Fibroblast of skin of back (primary cell): ENCODE measurements at places on chromosomes 3 and 15.
A peak's percentile ranks its signal among the peaks of the same experiment; 100 is the strongest.

DNA sequence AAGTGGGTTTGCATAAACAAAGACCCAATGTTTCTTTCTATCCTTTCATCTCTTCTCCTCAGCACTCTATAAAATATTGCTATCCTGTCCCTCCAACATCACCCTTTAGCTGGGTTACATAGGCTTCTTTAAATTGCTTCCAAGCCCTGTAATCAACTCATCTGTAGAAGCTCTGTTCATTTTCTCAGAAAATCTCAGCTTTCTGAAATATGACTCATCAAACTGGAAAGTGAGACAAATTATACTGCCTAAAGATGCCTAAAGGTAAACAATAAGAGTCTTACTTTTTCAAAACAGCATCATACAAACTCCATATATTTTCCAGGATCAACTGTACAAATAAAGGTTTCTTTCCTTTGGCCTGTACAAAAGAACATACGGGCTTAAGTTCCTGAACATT is 33.8 kb downstream of the EFL1 start:
- DNase-seq: peak; percentile 9

GRCh38 chr3:60633644-60634043 is 617.6 kb downstream of the FHIT start:
- DNase-seq: peak; percentile 6

- no peak for DNase-seq
Observed at GRCh38 chr3:179302111-179302510, 20.7 kb upstream of the ZNF639 start.

GRCh38 chr3:9308298-9308990 is 54.4 kb upstream of the THUMPD3 start:
- DNase-seq: peak; percentile 35

- DNase-seq: no peak
Observed at GRCh38 chr3:11609481-11609880, 34.2 kb downstream of the VGLL4 start.

DNA sequence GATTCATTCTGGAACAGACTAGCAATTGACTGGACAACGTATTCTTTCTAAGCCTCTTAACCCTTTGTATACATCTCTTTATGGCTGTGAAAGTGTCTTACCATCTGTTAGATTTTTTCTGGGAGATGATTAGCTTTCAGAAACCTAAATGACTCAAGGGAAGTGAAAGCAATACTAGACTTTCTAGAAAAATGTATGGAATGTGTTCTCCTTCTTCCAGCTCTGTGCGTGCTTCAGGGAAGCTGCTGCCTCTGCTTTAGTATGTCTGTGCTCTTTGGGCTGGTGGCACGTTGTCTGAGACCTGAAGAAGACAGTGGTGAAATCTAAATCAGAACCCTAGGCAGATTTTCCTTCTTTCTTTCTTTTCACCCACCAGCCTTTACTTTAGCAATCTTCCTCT is 89.5 kb downstream of the ITPR1 start:
- DNase-seq: peak; percentile 48

- no peak for DNase-seq
Observed at GRCh38 chr3:50890688-50891344, 216.1 kb downstream of the DOCK3 start.

DNA sequence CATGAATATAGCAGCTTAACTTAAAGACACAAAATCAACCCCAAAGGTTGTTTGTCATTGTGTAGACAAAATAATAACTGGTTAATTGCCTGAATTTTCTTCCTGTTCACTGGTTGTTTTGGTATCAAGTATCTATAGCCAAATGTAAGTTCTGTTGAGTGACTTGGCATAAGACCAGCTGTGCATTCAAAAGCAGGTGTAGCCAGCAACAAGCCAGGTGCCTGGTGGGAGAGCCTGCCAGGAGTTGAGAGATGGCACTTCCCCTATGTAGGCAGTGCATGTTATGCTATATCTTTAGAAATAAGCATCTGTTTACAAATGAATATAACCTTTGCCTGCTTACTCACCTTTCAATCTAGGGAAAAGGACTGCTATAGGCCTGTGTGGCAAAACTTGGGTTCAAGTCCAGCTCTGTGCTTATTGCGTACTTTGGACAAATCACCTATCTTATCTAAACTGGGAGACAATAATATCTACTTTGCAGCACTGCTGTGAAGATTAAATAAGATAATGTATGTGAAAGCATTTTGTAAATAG is 84.9 kb upstream of the TBL1XR1 start:
- no peak for DNase-seq

DNA sequence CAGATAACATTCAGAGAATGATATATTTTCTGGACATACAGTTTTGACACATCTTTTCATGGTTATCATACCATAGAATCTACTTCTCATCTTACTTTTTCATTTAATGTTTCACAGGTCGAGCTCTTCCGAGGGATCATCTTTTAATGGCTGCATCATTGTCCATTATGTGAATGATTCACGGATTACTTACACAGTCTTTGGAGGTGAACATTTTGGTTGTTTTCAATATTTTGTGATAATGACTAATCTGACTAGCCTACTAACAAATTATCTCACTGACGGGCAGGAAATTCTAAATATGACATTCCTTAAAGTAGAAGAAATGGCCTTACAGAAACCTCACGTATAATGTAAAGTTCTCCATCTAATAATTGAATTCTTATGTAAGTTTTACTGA is 209.1 kb upstream of the STRIT1 start:
- DNase-seq: no peak

DNA sequence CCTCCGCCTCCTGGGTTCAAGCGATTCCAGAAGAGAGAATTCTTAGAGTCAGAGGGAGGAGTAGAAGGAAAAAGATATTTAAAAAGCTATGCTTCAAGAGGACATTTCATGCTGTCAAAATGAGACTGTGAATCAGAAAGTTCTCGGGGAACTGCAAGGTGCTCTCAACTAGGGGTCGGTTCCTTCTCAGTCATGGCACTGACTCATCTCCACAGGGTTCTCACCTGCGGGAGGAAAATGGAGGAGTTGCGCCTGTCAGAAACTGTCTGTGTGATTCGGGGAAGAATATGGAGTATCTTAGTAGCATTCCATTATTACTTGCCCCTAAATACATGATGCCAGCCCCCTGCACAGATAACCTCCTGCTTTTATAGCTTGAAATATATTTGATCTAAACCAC is 47.4 kb downstream of the APH1B start:
- no peak for DNase-seq

DNA sequence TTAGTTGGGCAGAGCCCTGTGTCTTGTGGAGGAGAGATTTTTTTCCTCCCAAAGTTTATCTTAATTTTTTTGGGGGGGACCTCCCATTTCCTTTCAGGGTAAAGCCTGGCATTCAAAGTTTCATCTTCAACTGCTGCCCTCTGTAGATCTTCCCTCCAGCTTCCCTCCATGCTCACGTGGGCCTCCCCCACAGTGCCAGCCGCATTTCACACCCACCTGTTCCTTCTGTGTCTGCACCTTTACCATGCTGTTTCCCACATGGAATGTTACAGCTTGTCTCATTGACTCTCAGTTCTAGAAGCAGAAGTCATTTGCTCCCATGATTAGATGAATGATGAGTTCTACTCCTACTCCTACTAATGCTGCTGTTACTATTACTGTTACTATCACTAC is 6.5 kb downstream of the CELF6 start:
- no peak for DNase-seq

- peak; percentile 100 for DNase-seq
Observed at GRCh38 chr15:69760890-69761568, 308.4 kb downstream of the RPLP1 start.

DNA sequence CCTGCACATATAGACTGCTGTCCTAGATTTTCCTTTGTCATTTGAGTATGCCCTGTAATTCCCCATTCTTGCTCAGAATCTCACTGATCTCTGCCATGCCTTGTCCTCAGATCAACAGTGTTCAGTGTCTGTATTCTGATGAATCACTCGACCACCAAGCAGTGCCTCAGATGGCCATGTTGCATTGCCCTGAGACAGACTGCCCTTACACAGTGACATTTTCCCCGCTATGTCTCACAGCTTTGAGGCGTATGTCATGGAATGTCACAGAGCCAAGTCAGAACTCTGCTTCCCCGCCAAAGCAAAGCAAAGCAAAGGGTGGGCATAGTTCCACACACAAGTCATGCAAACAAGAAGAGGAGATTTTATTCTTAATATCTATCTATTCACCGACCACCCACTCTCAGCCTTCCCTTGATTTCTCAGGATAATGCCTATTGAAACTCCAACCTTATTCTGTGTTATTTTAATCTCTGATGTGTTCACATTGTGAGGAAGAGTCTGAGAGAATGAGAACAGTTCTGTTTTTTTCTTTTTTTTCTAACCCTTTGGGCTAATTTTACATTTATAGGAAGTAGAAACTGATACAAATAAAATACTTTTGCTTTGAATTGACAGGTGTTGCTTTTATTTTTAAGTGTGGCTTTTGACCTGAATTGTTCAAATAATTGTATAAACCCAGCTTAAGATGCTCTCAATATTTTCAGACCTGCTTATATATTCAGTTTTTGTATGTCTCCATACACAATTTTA is 16.9 kb upstream of the PSMD6 start:
- DNase-seq: peak; percentile 85

- DNase-seq: no peak
Observed at GRCh38 chr3:116912116-116912515, 202.5 kb downstream of the TUSC7 start.

- DNase-seq: peak; percentile 35
Observed at GRCh38 chr15:76169018-76169417, 109.2 kb downstream of the TMEM266 start.

DNA sequence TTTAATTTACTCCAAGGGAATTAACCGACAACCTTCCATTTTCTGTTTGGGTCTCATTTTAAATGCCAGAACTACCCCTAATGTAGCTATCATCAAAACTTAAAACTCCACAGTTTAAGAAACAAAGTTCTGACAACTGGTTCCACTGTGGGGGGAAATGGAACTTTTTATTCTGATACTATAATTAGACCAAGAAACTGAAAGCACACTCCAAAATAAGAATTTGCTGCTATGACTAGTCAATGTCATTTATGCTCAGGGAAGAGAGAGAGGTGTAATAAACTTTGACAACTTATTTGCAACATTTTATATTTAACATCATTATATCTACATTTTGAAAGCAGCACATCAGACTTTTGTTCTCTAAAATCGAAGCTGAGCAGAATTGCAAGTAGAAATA is 169.2 kb downstream of the ANXA2 start:
- no peak for DNase-seq

- no peak for DNase-seq
Observed at GRCh38 chr3:128180436-128180835, 27.2 kb downstream of the EEFSEC start.

DNA sequence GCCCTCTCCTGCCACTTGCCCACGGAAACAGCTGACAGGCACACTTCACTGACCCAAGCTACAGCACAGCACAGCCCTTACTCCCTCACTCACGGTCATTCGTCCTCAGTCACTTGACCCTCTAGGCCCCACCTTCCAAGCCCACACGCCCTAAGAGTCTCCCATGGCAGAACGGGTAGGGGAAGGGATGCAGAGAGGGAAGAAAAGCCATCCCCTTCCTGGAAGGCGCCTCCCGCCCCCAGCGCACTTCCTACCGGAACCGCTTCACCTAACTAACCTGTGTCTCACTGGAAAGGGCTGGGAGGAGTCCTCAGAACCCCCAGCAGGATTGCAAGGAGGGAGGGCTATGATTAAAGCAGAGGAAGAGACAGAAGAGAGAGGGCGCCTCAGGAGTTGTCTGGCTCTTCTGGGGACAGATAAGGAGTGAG is 22.9 kb downstream of the EPHB3 start:
- no peak for DNase-seq

DNA sequence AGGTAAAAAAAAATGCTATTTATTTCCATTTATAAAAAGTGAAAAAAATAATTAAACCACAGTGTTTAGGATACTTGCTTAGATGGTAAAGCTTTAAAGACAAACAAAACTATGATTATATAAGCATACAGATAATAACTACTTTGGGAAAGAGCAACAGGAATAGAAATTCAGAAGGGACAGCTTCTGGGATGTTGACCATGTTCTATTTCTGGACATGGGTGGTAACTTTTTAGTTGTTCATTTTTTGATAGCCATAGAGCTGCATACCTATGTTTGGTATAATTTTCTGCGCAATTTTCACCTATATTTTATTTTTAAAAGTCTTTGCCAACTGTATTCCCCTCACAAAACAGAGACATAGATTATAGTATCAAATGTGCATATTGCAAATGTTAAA is 572.0 kb upstream of the NR2F2 start:
- no peak for DNase-seq

- no peak for DNase-seq
Observed at GRCh38 chr3:37887062-37887461, 25.4 kb downstream of the CTDSPL start.

GRCh38 chr15:70465812-70466211 is 297.5 kb downstream of the UACA start:
- DNase-seq: no peak

- DNase-seq: peak; percentile 47
Observed at GRCh38 chr3:123859177-123859576, 25.0 kb downstream of the MYLK start.

DNA sequence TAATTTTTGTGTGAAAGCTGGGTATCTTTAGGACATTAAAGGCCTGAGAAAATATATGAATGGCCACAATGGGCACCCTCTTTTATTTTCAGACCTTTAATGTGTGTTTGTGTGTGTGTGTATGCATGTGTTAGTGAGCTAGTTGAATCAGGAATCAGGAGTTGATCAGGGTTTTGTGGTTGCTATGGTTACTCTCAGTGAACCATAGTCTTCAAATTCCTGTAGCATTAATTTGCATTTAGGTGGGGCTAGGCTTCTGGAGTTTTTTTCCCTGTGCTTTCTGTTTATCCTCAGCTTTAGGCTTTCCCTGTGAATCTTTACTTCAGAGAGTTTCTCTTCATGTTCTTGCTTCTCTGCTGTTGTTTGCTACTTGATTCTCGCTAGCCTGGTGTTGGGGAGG is 122.0 kb upstream of the ONECUT1 start:
- no peak for DNase-seq

GRCh38 chr3:106263011-106263410 is 394.2 kb upstream of the CBLB start:
- no peak for DNase-seq

- no peak for DNase-seq
Observed at GRCh38 chr15:94231723-94232468, 535 bp downstream of the MCTP2 start.

- peak; percentile 57 for DNase-seq
Observed at GRCh38 chr3:100081986-100082692, 32.2 kb downstream of the FILIP1L start.

DNA sequence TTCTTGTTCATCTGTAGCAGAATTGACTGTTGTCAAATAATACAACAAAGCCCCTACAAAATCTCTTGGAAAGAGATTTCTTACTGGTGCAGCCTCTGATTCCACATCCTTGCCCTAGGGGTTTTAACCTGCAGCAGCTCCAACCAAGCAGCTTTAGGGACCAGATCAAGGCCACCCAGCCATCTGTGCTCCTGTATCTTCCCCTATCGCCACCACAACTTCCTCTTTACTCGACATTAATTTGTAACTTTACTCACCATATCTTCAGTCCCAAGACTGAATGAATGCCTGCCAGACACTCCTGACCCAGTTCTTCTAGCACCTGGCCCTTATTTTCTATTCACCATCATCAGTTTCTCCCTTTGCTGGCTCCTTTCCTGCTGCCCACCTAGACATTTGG is 156.6 kb upstream of the IL12A start:
- no peak for DNase-seq

GRCh38 chr15:81882504-81882903 is 163.3 kb downstream of the MEX3B start:
- DNase-seq: no peak
